ENCODE measurements at places on chromosomes 2 and 18.
A peak's percentile ranks its signal among the peaks of the same experiment; 100 is the strongest.

DNA sequence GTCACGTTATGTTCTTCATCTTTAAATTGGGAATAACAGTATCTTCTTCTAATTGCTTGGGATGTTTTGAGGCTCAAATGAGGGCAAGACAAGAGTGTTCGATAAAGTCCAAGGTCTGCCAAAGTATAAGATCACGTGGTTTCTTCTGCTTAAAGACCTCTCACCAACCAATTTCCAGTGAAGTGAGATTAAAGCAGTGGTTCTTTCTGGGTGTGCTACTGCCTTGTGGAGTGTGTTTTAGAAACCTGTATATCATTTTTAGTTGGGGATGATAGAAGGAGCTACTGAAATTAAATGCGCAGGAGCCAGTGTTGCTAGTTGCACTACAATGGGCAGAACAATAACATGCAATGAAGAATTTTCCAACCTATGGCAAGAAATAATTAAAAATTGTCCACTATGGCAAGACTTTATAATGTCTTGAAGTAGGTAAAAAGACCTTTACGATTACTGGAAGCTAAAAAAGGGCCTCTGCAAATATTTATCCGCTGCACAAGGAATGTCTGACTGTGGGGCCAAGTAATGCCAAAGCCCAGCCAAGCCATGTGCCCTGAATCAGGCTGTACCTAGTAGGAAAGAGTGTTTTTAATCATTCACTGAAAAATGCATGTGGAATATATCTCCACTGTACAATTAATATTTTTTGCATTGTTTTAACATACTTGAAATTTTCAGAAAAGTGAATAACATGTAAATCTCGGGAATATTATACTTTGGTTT, 244.5 kb upstream of the REG3G start:
- no peak for DNase-seq

GRCh38 chr2:70656421-70657010, 102.9 kb upstream of the TGFA start:
- DNase-seq: peak; percentile 40

GRCh38 chr18:77066101-77066500, 66.5 kb downstream of the MBP start:
- DNase-seq: no peak

- no peak for DNase-seq
Observed at GRCh38 chr2:70918016-70918415, 17.7 kb upstream of the ATP6V1B1 start.

GRCh38 chr2:76391678-76392077, 681.0 kb upstream of the GCFC2 start:
- no peak for DNase-seq

DNA sequence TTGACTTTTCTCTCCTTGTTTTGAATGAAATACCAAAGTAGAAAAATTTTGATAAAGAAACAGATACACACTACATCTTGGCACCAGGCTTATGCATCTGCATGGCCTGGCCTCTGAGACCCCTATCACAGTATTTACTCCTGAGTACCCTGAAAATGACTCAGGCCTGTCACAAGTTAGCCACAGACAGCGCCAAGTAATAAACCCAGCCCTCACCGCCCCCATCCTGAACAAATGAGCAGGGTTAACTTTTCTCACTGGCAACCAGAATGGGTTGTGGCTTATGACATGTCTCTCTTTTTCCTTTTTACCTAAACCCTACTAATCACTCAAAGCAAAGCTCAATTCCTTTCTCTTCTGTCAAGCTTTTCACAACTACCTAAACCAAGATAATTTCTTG, 35.3 kb downstream of the SPRED2 start:
- peak; percentile 55 for DNase-seq

DNA sequence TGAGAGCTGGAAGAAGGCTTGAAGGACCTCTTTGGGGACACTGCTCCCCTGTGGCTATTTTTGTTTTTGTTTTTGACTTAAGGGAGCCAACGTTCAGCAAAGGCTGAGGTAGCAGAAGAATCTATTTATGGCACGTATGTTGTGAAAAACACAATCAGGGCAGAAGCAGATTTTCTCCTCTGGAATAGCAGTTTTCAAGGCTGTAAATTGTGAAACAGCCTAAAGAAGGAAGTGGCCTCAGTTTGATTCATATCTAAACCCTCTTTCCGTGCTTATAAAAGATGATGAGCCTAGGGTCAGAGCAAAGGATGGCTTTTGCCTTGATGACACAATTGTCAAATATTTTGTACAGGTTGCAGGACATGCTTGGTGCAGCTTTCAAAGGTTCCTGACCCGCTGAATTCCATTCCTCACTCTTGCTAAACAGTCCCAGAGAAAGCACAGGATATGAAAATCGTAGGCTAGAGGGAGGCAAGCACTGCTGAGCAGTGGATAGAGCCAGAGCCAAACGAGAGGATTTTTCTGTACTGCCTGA, 106.2 kb upstream of the DLX2 start:
- DNase-seq: no peak

DNA sequence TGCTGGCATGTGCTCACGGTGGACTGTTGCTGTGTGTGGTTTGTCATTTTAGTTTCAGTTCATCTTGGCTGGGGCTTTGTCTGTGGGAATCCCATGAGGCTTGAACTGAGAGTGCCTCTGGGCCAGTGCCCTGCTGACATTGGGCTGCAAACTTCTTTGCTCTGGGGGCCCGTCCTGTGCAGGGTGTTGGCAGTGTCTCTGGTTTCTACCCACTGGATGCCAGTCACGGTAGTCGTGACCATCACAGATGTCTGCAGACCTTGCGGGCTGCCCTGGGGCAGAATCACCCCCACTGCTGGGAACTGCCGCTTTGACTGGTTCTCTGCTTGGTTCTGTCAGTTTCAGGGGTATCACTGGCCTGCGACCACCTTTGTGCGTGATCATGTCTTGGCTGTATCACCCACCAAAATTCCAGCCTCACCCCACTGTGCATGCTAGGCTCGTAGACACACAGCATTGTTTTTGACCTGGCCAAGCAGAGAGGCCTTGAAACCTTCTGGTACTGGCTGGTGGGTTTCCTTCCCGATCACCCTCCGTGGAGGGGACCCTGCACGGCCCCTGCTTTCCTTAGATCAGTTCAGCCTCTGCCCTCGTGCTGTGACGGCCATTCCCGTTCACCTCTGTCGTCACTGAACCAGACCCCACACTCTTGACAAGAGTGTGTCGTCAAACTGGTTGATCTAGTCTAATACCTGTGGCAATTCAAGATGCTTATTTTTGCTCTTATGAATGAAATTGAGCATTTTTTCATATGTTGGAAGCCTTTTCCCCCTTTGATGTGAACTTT, 57.6 kb downstream of the KCNG2 start:
- no peak for DNase-seq

DNA sequence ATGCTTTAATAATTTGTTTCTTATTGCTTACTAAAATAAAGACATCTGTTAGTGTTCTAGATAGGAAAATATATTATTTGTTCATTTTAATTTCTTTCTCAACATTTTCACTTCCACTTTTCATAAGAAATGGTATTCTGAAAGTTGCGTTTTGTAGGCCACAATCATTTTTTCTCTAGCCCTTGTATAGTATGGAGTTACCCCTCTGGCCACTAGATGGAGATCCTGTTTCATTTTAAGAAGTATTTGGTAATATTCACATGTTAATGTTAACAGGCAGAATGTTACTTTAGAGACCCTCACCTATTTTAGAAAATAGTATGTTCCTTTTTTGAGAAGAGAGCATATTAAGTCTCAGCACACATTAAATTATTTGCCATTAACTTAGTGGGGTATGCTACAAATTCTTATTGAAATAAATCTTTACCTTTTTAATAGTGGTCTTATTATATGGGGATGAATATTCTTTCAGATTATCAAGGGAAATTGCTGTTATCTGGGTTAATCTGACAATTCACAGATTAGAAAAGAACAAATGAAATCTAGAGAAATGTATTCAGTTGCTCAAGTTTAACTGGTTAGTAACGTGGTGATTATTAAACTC, 73.9 kb upstream of the TTC27 start:
- no peak for DNase-seq

DNA sequence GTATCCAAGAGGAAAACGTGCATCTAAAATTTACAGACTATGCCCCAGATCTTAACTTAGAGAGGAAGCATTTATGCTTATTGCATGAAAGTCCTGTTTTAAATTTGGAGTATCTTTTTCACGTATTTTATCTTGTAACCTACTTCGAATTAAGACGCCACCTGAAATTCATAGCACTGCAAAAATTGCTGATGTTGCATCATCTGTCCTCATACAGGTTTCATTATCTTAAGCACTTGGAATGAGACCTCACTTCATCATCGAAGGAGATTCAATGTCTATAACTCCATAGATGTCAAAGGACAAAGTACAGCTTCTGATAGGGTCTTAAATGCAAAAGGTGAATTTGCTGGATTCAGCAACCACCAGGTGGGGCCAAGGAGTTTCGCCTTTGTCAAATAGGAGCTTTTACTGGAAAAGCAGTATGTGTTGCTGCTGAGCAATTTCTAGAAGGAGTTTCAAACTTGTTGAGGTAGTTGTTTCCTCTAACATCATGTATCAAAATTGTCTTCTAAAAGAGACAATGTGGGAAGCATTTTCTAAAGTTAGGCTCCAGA, 106.4 kb upstream of the CCDC85A start:
- DNase-seq: peak; percentile 1

DNA sequence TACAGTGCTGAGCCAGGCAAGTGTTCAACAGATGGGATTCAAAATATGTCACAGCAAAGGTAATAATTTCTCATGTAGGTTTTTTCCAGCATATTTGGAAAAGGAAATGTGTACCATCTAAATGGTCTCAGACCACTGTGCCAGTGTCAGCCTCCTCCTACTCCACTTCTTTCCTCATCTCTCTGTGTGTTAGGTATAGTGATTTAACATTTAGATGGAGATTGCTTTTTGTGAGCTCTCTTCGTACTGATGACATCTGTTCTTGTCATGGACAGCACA, 80.9 kb upstream of the TSPYL6 start:
- DNase-seq: no peak

DNA sequence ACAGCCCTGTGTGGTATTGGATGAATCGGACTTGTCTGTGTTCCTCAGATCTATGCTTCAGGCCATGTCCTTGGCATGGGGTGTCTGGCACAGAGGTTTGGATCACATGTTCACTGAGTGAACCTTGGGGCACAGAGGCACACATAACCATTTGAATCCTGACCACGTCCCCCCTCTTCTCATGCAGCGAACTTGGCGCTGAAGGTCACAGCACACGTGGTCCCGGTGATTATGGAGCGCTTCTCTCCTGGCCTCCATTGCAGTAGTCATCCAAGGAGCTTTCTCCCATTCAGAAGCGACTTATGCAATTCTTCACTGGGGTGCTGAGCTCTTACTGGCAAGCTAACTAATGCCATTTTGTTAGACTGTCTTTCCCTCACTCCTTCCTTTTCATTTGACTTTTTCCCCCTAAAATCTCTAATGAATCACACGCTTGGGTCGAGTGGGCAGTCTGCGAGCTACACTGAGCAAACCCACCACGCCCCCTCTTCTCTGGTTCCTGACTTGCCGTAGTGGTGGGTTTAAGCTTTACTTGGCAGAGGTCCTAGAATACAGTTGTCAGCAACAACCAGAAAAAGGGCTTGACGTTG, 59.4 kb downstream of the KCNG2 start:
- DNase-seq: no peak

- DNase-seq: no peak
Observed at GRCh38 chr2:233643128-233643527, 6.9 kb downstream of the UGT1A10 start.

DNA sequence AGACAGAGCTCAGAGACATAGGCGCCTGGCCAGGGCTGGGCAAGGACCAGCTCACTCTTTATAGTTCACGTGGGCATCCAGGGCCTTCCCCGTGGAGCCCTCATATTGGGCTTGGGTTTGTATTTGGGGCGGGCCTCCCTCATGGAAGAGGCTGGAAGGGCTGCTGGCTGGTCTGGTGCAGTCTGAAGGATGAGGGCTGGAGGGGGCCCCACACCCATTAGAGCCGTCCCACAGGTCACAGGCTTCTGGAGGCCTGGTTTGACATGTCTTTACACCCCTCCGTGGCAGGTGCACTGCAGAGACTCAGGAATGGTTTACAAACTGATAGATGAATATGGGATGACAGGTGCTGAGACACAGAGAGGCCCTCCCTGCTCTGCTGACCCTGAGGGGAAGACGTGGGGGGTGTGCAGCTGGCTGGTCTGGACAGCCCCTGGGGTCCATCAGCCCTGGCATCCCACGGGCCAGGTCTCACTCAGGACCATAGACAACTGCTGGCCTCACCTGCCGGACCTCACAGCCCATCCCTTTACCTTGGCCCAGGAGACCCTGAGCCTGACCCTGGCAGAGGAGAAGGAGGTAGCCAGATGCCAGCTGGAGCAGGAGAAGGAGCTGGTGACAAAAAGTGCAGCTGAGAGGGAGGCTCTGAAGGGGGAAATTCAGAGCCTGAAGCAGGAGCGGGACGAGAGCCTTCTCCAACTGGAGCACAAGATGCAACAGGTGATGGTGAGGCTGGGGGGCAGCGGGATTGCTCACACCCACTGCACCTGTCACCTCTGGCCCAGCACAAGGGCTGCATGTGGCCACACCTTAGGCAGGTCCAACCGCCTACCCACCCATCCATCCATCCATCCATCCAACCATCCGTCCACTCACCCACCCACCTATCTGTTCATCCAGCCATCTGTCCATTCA, 43.9 kb downstream of the CROCC2 start:
- DNase-seq: no peak

- no peak for DNase-seq
Observed at GRCh38 chr18:29096079-29096770, 919.3 kb upstream of the CDH2 start.
